ENCODE measurements at places on chromosomes 1 and 21.

DNA sequence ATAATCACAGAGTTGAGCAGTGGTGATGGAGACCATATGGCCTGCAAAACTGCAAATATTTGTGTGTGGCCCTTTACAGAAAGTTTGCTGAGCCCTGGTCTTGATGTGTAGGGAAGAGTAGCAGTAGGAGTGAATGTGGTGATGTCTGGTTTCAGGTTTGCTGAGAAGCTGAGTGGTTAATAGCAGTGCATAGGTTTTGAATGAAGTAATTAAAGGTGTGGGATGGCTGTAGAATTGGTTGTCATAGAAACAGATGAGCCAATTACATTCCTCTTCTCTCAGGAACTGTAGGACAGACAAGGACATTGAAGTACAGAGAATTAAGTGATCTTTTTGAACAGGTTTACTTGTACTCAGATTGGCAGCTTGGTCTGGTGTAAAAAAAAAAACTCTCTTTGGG lies 37.4 kb downstream of the PRDM2 start:
- no peak for DNase-seq

- DNase-seq: no peak
These were observed 8.0 kb downstream of the ARHGEF16 start for GRCh38 chr1:3462356-3463012.

DNA sequence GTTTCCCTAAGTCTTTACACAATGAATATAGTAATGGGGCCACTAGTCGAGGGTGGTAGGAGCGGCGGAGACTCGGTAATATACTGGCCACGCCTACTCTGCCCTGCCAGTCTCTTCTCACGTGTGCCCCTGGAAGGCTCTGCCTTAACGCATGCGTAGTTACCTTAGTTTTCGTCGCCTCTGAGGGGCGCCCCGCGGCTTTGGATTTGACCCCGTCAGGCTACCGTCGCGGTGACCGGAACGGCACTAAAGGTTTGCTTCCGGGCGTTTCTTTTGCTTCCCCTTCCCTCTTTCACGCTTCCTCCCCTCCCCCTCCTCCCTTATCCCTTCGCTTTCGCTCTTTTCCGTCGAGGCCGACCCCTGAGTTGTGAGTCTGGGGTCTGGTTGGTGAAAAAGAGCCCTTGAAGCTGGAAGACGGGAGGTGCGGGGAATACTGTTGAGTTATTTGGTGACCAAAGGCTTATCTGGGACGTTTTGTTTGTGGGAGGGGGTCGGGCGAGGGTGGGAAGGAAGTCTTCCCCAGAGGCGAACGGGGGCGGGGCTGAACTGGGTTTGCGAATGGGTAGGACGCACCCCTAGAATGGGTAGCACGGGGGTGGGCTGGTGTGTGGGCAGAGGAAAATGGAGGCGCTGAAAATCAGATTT lies at the start of gene SETDB1:
Gene SETDB1 (plus strand): TSS at position 267 of the 645 bp plus-strand sequence. CDS start 1,352 bp downstream, outside the sequence.
- DNase-seq: peak; percentile 97

DNA sequence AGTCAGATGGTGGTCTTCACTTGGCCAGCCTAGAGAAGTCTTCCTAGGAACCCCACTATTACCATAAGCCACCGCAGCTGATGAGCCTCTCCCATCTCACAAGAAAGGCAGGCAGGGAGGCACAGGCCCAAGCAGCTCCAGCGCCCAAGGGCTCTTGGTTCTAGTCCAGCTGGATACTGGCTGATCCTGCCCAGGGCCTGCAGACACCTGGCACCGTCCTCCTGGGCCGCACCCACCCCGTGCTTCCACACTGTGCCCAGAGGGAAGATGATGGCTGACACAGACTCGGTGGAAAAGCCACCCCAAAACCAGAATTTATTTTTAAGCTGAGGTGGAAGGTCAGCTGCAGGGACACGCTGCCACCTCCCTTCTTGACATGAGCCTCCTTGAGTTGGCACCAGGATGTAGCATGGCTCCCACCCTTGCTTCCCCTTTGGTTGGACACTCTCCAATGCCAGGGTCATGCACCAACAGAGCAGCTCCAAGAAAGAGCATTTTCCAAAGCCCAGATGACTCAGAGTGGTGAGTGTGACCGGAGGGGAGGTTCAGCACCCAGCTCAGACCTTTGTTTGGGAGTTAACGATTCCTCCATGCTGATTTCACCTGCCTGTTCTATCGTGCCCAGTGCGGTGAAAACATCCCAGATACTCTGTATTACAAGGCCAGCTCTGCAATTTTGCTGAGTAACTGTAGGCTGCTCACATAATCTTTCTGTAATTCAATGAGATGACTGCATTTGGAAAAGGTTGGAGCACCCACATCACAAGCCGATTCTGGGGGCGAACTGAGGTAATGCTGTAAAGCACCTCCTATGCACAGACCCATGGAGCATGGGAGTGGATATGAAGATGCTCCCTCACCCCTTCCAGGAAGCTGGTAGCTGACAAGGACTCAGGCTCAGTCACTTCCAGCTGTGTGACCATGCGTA lies 63.1 kb upstream of the SLC2A1 start:
- DNase-seq: no peak

GRCh38 chr1:224914292-224914900 lies 15.1 kb upstream of the DNAH14 start:
- no peak for DNase-seq

- DNase-seq: no peak
These were observed 254.1 kb downstream of the TRABD2B start for GRCh38 chr1:47742890-47743760.

DNA sequence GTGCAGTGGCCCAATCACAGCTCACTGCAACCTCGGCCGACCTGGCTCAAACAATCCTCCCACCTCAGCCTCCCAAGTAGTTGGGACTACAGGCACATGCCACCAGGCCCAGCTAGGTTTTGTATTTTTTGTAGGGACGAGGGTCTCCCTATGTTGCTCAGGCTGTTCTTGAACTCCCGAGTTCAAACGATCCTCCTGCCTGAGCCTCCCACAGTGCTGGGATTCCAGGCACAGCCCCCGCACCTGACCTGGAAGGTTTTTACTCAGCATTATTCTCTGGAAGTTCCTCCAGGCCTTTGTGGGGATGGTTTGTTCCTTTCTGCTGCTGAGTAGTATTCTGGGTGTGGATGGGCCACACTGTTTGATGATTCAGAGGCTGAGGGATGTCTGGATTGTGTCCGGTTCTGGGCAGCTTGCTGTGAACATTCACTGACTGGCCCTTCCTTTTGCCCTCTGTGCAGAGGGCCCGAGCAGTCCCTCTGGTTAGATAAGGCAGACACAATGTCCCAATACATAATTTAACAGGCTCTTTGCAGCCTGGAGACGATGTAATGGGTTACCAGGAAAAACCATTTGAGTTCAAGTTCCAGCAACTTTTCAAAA lies 6.0 kb upstream of the TRAPPC10 start:
- no peak for DNase-seq

DNA sequence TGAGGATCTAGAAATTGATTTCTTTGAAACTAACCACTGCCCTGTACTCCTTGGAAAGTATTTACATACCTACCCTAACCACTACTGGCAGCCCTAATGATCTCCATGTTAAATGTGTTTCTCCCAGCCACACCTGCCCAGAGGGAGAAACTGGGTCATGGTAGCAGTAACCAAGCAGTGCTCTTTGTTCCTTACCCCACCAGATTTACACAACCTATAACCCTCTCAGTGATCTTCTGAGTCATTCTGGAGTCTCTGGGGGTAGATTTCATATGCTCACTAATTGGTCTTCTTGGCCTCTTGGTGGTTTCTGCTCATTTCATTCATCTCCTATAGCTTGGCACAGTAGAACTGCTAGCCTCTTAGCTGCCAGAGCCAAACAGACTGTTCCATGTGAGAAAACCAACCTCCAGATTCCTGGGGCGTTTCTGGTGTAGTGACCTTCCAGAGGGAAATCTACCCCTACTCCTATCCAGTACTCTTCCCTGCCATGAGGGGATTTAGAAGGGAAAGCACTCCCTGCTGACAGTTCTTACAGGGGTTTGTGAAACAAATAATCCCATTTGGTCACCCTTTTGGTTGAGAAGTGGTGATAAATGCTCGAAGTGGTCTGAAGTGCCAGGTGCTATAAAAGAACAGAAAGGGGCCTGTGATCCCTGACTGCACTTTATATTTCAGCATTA lies 36.2 kb upstream of the LRIG2 start:
- DNase-seq: no peak

DNA sequence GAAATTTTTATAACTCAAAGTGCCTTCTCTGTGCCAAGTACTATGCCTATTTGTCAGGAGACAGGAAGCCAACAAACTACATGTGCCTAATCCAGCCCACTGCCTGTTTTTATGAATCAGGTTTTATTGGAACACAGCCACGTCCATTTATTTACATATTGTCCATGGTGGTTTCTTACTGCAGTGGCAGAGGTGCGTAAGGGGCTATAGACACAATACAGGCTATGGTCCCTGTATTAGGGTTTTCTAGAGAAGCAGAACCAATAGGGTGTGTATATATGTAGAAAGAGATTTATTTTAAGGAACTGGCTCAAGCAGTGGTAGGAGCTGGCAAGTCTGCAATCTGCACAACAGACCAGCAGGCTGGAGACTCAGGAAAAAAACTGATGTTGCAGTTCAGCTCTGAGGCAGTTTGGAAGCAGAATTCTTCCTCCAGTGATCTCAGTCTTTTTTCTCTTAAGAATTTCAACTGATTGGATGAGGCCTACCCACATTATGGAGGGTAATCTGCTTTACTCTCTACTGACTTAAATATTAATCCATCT lies 15.4 kb downstream of the PPIE start:
- DNase-seq: no peak

DNA sequence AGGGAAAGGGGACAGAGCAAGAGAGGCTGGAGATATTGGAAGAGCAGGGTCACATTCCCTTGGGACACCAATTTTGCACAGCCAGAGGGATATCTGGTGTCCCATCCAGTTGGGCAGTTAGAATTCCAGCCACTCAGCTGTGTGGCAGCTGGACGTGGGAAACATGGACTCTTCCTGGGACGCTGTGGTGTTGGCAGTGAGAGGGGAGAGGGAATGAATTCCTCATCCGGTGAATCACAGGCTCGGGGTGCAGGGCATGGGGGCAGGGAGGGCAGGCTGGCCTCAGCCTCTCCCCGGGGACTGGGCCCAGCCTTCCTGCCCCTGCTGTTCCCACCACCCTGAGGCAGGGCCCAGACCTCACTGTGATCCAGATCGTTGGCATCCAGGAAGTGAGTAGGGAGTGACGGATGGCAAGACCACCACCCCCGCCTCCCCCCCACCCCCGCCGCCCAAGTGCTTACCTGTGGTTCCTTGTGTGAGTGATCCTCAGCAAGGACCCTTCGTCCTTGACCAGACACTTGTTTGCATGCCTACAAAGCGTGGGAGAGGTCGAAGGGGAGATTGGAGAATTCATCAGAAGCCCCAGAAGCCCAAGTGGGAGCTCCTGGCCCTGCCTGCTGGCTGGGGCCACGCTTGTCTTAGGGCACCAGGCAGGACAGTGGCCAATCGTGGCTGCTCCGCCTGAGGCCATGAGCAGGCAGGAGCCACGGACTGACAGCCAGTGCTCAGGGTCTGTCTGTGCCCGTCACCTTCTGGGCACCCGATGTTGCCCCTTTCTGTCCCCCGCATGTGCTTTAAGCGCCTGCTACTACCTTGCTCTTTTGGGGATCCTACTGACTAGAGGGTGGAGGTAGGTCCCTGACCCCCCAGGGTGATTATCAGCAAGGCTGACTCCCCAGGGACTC lies 8.7 kb downstream of the WNT3A start:
- DNase-seq: no peak

GRCh38 chr1:243719476-243719875 lies 130.6 kb downstream of the AKT3 start:
- DNase-seq: no peak

DNA sequence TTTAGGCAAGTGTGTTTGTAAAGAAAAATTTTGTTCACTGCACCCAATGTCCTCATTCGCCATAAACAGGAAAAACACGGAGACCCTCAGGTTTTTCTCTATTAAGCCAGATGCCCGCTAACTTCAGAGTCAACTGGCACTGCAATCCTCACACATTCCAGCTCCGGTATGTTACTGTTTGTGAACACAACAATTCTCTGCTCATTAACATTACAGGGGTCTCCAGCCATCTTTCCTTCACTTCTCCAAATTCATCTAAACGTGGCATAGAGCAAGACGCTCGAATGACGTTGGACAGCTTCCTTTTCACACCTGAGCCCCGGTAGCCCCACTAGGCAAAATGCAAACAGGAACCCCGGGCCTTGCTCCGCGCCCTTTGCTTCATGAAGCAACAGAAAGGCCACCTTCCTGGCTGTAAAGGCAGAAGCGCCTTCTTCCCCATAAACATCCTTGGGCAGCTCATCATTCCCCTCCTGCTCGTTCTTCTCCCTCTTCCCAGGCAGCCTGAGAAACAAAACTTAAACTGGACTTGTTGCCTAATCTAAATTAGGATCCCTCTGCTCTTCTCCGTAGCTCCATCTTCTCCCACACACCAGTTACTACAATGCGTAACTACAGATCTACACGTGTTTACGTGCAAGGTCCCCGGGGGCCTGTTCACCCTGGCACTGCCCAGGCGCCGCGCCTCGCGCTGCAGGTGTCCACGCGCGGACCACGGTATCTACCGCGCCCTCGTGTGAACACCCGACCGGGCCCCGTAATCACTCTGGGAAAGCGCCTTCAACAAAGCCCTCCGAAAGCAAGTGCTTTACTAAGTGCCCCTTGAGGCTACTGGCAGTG lies 1.2 kb downstream of the LBR start:
- DNase-seq: no peak

All from inflammatory macrophage treated with lipopolysaccharide for 1 hour (primary cell).